Progenitor cell of endocrine pancreas (in vitro differentiated cells): ENCODE measurements at places on chromosomes 7 and 10.

DNA sequence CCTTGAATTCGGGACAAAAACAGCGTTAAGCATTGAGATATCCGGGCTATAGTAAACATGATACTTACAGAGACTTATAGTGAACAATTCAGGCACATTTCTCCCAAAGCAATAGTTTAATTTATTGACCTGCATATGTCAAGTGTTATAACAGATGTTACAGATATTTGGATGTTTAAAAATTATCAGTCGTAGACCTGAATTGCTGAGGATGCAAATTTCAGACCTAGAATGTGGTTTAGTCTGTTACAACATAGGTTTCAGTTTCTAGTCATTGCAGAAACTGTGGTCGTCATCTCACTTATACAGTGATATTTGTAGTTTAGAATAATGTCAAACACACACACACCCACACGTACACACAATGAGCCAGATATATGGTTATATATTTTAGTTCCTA, 85.2 kb downstream of the VTI1A start:
- no peak for DNase-seq

DNA sequence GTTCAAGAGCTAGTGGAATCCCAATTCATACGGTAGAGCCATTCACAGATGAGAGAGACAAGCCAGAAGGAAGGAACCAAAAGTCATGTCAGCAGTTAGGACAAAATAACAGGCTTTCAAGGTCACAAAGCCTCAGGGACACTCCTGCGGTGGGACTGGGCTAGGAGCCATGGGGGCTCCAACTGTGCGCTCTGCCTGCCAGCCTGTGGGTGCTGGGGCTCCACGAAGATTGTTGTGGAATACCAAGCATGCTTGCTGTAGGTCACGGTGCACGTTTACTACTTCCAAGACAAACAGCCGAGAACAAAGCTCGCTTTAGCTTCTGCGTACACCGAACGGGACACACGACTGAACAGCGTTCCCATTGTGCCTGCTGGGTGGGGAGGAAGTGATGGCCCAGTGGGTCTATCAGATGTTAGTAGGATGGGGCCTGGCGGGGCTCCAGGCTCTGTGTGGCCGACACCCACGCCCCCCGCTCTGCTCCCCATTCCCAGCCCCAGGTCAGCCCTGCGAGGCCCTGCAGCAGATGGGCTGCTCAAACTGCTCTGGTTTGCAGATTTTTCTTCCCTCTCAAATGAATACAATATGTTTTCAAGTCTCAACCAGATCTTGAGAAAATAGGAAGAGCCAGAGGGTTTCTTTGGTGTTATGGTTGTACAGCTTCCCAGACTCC, 158.9 kb downstream of the EGFR start:
- no peak for DNase-seq

DNA sequence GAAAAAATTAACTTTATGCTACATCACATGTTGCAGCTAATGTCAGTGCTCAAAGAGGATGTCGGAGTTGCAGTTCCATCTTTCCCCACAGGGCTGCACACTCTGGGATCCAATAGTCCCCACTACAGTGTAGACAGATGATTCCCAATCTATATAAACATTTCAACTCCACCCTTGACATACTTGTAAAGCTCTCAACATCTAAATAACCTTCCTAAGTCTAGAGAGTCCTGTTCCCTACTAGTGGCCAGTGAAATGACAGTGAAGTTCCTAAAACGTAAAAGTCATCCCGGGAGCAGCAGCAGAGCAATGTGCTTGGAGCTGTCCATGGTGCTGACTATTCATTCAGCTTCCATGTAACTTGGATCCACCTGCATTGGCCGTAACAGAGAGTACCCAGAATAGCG, 145.1 kb downstream of the GRM8 start:
- peak; percentile 72 for DNase-seq

DNA sequence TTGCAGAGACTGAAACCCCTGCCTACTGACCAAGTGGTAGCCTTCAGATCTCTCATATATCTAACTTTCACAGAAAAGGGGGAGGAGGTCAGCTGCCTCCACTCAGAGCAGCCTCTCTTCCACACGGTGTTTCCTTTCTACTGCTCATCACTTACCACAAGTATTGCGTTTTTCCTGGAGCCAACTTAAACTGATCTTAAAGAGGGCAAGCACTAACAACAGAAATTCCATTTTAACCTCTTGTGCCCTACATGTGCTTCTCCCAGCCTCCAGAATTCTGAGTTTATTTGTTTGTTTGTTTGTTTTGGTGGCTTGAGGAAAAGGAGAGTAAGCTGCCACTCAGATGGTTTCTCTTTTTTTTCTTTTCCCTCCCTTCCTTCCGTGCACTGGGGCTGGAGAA, 19.1 kb downstream of the SKIDA1 start:
- DNase-seq: no peak

DNA sequence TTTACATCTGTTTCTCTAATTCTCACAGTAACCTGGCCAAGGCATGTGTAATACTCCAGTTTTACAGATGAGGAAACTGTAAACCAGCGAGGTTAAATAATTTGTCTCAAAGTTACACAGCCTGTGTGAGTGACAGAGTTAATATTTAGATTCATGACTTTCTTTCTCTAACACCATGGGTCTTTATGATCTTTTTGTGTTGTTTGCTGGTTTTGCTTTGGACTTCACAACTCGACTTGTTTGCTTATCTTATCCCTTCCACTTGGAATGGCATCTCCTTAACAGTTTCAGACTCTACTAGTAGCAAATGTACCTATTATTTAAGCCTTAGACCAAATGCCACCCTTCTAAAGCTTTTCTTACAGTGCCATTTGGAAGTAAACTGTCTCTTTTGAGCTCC, 34.4 kb downstream of the MXI1 start:
- no peak for DNase-seq

DNA sequence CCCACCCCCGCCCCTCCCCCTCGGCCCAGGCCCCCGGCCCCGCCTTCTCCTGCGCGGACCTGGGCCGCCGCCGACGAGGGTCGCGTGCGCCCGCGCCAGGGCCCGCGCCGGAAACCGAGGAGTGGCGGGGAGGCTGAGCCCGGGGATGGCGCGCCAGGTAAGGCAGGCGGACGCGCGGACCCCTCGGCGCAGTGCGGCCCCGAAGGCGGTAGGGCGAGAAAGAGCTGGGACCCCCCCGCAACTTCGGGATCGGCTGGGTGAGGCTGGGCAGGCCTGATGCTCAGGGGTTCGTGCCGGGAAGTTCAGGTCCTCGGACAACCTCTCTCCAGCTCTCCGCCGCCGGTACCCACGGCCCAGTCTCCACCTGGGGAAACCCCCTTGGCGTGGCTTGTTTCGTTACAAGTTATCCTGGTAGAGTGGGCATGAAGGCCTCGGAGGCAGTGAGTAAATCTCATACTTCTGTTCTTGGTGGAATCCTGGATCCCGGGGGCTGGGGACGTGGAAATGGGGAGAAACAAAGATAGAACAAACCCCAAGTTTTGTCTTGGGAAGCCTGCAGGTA, 58.4 kb downstream of the ZNF467 start:
- DNase-seq: no peak

DNA sequence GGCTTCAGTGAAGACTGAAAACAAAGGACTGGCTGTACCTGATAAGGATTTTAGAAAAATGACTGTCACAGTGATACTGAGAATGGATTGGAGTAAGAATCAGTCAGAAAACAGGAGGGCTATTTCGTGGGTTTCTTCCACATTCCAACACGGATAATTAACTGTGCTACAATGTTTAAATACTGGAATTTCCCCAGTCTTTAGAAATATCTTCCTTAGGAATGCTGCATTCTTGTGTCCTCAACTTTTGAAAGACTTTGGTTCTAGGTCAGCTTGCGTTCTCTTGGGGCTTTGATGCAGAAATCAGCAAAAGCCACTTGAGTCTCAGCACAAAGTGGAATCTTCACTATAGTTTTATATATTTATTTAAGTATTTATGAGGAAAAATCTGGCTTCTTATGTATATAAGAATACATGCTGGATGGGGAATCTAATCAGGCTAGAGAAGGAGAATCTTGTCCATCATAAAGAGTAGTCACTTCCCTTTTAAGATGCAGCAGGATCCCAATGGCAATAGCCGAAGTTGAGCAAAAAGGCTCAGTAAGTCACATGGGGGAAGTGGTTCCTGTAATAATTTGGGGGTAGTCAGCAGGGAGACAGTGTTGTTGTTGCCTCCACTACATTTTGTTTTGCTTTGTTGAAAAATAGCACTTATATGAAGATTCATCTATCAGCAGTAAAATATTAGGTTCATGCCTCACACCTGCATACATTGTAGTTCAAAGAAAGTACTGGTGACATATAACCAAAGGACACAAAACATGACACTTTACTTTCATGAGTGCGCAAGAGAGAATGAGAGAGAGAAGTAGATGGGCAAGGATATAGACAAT, 86.0 kb downstream of the CH25H start:
- DNase-seq: no peak

DNA sequence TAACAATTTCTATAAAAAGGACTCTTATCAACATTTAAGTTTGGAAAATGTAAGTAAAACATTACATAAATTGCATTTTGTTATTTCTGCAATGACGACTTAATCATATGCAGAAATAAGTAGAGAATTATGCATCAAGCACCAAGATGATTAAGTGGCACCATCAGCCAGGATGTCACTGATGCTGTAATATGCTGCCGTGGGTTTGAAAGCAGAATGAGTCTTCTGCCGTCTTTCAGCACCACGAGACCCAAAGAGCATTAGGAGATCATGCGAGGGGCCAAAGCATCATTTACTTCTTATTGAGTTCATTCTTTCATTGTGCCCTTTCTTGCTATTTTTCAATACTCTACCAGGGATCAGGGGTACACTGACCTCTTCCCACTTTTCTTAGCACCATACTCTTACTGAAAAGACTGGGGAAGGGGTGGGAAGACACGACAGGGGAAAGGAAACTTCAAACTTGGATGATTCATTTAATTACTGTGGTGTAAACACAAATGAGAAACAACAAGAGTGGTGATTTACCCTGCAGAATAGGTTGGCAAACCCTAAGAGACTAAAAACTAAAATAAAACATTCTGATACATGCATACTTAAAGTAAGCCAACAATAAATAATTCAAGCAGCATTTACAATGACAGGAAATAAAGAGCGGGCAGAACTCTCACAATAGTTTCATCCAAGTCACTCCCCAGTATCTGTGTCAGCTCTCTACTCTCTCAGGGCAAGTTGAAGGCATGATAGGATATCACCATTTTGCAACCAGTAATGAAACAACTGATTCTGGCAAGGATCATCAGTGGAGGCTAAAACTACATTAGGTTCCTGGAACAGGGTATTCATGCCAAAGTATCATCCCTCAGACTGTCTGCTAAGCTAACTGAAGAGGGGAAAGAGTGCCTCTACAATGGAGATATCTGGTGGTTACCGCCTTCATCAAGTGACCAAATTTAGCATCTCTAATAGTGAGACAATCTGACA, 70.8 kb downstream of the CUL2 start:
- no peak for DNase-seq

GRCh38 chr10:132992433-132993215, 50.3 kb upstream of the CFAP46 start:
- no peak for DNase-seq

DNA sequence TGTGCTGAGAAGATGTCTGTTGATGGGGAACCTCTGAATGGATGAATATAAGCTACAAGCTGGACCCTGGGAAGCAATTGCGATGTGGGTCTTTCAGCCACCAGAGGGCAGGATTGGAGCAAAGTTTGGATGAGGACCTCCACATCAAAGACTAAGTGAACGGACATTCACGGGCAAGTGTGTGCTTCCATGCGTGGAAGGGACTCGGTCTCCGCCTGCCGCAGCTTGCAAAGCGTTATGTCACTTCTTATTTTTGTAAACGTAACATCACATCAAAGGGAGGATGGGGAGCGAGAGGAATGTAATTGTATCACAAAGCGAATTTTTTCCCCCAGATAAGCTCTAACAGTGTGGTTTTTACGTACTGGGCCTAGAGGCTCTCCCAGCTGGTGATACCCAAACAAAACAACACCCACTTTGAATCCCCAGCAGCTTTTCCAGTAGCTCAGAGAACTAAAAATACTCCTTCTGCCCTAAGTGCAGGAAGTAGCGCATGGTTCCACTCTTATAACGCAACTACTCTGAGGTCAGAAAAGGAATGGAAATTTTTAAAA, 65.0 kb downstream of the VWA2 start:
- DNase-seq: peak; percentile 67

DNA sequence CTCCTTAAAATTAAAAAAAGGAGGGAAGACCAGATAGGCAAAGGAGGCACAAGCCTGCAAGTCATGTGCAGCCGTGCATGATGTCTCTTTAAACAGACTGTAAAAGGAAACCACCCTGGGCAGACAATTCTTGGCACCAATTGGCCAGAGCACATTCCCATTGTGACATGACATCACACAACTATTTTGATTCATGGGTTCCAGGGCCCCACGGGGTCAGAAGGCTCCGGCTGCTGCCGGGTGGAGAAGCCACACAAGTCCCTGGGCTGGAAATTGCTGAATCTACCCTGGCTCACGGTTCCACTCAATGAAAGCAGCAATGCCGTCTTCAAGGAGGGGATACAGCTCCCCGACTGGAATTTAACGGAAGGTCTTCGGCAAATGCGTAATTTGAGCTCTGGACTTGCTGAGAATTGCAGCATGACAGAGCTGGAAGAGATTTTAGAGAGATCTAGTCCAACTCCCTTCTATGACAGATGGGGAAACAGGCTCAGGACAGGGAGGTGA, 140.5 kb downstream of the PRKAG2 start:
- DNase-seq: no peak

GRCh38 chr7:18013936-18014335, 13.7 kb downstream of the PRPS1L1 start:
- DNase-seq: no peak

DNA sequence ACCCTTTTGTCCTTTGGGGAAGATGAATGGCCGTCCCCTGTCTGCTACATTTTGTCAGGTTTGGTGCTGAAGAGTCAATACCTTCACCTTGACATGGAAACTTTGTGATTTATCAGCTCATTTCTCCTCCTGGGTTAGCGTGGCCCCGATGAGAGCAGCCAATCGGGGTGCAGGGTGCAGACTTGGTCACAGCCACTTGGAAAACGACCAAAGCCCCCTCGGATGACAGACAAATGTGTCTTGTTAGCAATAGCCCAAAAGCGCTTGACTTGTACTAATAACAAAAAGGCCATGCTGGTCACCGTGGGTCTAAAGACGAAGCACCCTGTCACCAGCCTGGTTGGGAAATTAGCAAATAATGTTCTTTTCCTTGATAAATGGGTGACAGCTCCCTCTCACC, 103.7 kb downstream of the EBF3 start:
- no peak for DNase-seq

DNA sequence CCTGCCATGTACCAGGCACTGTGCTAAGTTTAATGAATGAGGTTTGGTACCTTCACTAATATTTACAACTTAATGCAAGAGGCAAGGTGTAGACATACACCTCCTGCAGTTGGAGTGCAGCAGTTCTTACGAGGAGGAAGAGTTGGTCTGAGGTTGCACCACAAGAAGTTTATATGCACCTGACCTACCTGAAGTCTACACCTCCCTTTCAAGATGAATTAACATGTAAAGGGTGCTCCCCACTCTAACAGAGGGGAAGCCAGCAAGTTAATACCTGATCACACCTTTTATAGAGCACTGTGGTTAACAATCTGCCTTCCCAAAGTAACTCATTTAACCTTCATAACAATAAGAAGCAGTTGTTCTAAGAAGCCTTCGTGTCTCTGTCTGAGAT, 120.0 kb downstream of the LYZL1 start:
- no peak for DNase-seq

- DNase-seq: no peak
These were observed 18.2 kb downstream of the GPR141 start for GRCh38 chr7:37701769-37702168.
